T-helper 1 cell (primary cell): ENCODE measurements at places on chromosomes 1 and 21.

DNA sequence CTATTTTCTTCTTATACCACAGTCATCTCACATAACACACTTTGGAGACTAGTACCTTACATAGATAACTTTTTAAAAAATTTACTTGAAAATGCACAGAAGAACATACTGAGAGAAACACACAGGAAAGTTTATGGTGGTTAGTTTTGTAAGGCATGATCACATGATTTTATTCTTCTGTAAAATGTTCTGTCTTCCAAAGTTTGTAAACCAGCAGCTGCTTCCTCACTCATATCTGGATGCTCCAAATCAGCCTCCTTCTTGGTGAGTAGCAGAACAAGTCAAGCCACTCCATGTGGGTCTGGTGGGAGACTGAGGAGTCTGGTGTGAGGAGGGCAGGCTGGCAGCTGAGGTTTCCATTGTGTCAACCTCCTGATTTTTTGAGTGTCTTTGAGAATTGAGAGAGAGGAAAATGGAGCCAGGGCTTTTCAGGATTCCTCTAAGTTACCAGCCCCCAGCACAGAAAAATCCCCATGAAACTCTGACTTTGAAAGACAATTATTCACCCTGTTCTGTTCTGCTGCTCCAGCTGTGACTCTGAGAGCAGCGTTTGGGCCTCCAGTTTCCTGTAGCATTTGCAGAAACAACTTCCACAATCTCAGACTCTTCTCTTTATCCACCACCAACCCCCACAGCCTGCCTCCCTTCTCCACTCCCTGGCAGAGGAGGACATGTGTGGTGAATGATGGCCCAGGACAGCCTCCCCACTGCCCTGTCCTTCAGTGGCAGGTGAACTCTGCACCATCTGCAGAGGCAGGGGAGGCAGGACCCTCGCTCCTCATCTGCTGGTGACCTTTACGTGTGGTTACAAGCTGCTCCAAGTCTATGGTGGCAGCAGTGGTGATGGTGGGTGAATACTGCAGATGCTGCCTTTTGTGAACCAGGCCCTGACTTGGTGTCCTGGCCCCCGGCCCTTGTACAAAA lies 82.3 kb downstream of the FCRL5 start:
- DNase-seq = no peak

- DNase-seq = no peak
These were observed 145.0 kb downstream of the RASAL2 start for GRCh38 chr1:178238722-178239510.

DNA sequence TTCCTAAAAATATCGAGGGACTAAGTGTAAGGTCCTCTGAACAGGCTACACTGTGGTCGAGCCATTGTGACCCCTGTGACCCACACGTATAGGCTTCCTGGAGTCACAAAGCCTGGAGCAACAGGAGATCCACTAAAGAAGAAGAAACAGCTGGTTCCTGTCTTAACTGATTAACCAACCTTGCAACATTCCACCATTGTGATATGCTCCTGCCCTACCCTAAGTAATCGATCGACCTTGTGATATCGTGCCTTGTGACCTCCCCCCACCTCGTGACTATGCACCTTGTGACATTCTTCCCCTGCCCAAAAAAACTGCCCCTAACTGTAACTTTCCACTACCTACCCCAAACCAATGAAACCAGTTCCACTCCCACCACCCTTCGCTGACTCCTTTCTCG lies 304.6 kb upstream of the FAM78B start:
- DNase-seq = no peak

DNA sequence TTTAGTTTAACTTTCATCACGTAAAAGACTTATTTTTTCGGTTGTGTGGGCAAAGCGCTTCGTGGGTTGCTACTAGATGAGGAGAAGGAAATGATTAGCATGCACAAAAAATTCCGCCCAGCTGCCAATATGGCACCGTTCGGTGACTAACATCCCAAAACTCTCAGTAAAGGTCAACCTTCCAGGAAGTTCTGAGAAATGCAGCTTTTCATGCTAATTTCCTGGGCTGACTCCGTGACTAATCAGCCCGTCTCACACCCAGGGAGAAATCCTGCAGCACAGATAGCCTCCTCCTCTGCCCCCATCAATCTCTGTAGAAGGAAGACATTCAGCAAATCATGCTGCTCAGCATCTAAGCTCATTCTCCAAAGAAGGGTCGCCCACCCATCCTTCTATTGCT lies 34.1 kb downstream of the TMCO4 start:
- DNase-seq = no peak

DNA sequence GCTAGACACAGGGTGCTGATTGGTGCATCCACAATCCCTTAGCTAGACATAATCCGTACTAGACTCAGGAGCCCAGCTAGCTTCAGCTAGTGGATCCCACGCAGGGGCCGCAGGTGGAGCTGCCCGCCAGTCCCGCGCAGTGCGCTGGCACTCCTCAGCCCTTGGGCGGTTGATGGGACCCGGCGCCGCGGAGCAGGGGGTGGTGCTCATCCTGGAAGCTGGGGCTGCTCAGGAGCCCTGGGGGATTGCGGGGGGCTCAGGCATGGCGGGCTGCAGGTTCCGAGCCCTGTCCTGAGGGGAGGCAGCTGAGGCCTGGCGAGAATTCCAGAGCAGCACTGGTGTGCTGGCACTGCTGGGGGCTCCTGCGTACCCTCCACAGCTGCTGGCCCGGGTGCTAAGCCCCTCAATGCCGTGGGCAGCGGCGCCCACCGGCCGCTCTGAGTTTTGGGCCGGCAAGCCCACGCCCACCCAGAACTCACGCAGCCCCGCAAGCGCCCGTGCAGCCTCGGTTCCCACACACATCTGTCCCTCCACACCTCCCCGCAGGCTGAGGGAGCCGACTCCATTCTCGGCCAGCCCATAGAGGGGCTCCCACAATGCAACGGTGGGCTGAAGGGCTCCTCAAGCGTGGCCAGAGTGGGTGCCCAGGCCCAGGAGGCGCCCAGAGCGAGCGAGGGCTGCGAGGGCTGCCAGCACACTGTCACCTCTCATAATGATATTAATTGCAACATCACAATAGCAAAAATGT lies 87.4 kb downstream of the CRB1 start:
- DNase-seq = no peak
